T-helper 2 cell treated with Interferon-gamma antibody and Interleukin-4, amounts not matched to agents 5 μg/mL and 100 μg/mL, for 36 hours (primary cell): ENCODE measurements at places on chromosomes 2 and 18.

GRCh38 chr2:26537069-26537825 lies 59.3 kb upstream of the OTOF start:
- no peak for DNase-seq

GRCh38 chr2:171553858-171554257 lies 31.6 kb downstream of the CYBRD1 start:
- DNase-seq, result no peak

- DNase-seq, result no peak
Observed at GRCh38 chr2:127884436-127884835, 1.3 kb downstream of the AMMECR1L start.

DNA sequence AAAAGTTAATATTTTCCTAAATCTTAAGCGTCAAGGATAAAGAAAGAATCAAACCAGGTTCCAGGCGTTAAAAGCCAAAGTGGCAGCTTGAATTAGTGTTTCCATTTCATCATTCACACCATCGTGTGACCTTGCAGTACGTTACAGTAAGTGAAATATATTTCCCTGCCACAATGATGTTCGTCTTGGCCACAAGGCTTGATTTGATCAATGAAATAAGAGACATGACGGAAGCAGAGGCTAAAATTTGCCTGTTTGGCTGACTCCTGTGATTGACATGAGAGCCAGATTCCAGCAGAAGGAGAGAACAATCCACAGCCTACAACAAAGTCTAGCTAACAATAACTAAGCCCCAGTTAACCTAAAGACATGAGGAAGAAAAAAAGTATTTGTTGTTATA lies 62.0 kb downstream of the ASXL2 start:
- DNase-seq, result no peak

DNA sequence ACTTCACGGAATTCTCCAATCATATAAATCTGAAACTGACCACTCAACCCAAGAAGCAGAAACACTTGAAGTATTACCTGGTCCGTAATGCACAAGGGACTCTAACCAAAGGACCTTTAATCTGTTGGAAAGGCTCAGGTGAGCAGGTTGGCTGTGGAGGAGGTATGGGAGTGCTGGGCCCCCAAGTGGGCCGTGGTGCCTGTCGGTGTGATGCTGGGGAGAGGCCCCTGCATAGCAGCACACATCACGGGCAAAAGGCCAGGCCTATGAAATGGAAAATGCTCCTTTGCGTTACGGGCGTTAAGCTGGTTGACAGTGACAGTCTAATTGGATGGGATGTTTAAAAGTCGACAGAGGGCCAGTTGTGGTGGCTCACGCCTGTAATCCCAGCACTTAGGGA lies 42.6 kb downstream of the GREB1 start:
- DNase-seq, result no peak

DNA sequence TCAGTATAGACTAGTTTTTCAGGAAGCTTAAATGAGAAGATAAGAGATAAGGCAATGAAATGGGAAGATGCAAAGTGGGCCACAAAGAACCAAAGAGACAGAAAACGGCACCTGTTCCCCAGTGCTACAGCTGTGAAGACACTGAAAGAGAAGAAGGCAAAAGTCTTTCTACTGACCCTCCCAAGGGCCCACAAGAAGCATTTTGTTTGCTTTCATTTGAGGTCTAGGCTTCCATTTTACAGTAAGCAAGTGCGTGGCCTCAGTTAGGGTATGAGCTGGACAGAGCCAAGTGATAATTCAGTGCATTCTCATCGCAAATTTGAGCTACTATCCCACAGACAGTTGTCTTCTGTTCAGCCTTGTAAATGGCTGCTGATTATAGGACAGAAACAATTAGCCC lies 53.4 kb upstream of the STK17B start:
- no peak for DNase-seq

DNA sequence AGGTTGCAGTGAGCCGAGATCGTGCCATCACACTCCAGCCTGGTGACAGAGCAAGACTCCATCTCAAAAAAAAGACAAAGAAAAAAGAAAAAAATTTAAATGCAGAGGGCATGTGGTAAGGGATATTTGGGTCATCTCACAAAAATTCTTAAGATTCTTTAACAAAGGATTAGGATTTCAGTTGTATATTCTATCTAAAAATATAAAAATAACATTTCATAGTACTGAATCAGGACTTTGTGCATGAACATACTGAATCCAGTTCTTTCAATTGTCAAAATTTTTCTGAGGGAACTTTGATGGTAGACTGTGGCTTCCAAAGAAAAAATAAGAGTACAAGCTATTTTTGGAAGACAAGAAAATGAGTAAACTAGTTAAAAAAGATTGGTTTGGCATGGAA lies 6.5 kb upstream of the PPP3R1 start:
- DNase-seq, result no peak

DNA sequence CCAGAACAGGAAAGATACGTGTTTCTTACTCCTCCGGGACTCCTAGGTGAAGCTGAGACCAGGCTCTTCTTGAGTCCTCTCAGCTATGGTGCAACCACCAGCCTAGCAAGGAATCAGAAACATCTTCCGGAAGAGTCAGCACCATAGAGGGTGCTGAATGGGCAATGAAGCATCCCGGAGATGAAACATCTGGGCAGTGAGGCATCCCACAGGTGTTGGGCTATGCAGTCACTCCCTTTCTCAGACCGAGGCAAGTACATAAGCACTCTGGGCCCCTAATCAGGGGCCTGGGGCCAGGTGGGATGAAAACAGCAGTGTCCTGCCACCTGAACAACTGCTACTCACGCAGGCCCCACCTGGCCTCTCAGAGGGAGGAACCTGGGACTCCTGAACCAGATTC lies 1.4 kb upstream of the CAPN10 start:
- DNase-seq, result no peak

DNA sequence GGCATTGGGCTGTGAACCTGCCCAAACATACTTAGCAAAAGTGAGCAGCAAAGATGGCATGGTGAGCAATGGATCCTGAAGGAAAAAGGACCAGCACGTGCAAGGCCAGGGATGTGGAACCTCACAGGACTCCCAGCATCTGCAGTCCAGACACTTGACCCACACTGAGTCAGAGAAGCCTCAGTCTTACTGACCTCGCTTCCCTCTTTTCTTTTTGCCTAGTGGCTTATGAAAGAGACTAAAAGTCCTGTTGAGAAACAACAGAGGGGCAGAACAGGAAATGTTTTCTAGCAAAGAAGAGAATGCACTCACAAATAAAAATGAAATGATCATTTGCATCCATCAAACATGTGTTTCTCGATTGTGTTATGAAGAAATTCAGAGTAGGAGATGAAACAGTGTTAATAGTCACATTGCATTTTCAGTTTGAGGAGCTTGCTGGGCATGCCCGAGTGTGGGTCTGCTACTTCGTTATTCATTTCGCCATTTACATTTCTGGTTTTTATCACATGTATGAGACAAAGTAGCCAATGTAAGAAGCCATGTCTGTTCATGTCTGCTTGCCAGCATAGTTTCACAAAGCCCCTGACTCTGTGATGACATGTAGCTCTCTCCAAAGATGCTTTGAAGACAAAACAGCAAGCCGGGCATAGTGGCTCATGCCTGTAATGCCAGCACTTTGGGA lies 118.4 kb downstream of the INO80D start:
- no peak for DNase-seq

- DNase-seq, result no peak
Observed at GRCh38 chr2:26333293-26333692, 12.7 kb upstream of the SELENOI start.

DNA sequence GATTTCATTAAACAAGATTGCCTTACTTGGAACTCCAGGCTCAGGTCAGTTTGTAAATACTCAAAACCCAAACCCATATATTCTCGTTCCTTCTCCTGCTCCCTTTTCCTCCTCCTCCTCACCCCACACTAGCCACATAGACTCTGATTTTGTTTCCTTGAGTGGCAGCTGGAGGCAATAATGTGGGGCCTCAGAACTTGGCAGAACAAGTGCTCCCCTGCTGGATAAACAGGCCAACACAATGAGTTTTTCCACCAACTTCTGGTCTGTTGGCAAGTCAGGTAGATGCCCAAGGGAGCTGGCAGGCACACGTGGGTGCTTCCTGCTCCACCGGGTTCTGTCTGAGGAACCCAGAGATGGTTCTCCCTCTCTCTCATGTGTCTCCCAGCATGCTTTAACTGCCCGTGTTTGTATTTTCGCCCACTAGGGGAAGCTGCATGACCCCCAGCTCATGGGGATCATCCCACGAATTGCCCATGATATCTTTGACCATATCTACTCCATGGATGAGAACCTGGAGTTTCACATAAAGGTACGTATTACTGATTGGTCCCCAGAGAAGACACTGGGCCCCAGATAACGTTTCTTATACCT lies 61.9 kb downstream of the KIF5C start:
- no peak for DNase-seq

GRCh38 chr2:199308567-199308966 lies 149.2 kb downstream of the SATB2 start:
- DNase-seq, result no peak

DNA sequence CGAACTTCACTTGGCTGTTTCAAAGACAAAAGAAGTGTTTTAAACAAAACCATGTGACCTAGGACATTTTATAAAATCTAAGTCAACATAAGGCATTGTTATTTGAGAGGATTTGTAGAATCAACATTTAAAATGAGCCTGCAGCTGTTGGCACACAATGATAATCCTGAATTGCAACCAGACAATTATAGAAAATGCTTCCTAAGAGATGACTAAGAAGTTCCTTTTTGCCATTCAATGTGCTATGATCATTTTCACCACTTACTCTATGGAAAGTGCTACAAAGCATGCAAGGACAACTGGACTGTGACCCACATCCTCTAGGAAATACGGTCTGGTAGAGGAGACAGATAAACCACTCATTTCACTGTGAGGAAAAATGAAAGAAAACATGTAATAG lies 246.4 kb downstream of the CDH20 start:
- no peak for DNase-seq
